SK-N-MC (cell line): ENCODE measurements at places on chromosomes 11 and 22.
A peak's percentile ranks its signal among the peaks of the same experiment; 100 is the strongest.

DNA sequence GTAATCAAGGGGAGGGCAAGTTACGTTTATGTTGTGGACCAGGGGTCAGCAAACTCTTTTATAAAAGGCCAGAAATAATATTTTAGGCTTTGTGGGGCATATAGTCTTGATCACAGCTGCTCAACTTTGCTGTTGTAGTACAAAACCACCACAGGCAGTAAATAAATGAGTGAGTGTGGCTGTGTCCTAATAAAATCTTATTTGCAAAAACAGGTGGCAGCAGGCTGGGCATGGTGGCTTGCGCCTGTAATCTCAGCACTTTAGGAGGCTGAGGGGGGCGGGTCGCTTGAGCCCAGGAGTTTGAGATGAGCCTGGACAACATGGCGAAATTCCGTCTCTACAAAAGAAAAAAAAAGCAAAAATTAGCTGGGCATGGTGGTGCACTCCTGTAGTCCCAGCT, 57.9 kb upstream of the NUP160 start:
- no peak for DNase-seq

DNA sequence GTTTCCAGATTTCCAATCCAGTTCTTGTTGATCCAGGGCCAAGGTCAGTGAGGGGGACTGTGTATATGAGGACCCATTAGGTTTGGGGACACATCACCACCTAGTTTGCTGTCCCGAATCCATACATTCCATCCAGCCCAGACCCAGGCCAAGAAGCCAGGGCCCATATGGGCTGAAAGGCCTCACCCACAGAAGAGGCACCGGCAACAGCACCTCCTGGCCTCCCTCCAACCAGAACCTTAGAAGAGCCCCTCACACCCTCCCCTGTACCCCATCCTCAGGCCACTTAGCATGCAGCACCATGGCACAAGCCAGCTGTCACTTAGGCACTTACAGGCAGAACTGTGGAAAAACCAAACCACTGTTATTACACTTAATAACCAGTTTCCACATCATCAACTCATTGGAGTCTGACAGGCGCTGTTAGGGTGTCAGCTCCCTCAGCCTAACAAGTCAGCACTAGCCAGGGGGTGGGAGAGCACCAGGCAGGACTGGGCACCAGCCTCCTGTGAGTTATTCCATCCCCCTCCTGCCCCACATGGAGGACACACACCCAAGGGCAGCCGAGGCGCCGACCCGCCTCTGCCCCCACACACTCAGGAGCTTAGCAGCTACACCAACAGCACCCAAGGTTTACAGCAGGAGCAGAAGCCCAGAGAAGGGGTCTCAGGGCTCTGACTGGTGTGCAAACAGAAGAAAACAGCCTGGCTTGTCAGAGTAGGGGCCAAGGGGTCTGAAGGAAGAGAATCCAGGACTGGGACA, 132.0 kb downstream of the BUD13 start:
- no peak for DNase-seq

DNA sequence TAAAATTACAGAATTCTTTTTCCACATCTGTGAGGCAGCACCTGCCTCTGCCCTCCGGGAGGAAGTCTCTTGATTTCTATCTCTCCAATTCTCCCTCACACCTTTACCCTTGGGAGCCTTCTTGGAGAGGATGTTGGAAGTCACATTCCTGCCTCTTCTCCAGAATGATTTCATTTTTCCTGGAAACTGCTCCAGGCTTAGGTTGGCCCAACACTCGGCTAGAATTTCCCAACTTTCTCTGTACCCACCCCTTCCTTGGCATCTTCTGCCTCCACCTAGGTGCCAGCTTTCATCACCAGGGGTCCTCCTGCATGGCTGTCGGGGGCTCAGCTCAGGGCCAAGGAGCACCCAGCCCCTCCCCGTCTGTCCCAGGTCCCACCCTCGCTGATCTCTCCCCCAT, 43.2 kb downstream of the SLCO2B1 start:
- DNase-seq: no peak

- no peak for DNase-seq
Observed at GRCh38 chr11:126135235-126136176, 72.8 kb upstream of the CDON start.

DNA sequence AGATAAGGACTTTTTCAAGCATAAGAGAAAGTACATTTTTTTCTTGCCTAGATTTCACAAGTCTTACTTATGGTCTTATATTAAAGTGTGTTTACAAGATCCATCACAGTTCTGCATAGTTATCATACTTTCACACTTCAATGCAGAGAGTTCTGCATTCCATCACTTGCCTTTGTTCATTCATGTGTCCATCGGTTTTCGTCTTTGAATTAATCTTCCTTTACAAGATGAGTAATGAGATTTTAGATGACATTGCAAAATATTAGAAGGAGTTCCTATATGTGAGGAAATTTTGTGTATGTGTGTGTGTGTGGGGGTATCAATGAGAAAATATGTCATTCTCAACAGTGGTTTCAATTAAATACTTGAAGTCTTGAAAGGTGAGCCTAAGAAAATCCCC, 98.1 kb upstream of the GUCY1A2 start:
- no peak for DNase-seq

DNA sequence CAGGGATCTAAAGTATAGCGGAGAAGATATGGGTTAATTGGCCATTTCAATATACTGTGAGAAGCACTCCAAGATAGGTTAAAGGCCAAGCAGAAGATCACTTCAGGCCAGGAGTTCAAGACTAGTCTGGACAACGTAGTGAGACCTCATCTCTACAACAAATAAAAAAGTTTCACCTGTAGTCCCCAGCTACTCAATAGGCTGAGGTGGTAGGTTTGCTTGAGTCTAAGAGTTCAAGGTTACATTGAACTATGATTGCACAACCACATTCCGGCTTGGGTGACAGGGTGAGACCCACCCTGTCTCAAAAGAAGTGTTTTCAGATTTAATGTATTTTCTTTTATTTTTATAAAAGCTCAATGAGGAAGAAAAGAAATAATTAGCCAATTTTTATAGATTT, 25.4 kb downstream of the PATL1 start:
- no peak for DNase-seq

DNA sequence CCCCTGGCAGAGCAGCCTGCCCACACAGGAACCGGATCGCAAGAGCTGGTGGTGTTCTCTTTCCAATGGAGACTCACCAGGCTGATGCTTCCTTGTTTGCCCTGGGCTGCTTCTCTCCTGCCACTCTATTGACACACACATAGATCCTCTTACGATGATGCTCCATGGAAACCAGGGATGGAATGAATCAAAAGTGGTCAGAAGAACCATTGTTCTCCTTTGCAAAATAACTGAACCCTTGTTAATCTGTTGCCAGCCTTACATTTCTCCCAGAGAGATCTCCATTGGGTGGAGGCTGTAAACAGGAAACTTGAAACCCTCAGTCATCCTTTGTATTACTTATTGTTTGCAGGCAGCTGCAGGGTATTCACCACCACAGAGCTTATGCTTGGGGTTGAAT, 24.6 kb upstream of the LDLRAD3 start:
- DNase-seq: no peak

- peak; percentile 57 for DNase-seq
Observed at GRCh38 chr11:106988151-106989077, 29.9 kb downstream of the GUCY1A2 start.

DNA sequence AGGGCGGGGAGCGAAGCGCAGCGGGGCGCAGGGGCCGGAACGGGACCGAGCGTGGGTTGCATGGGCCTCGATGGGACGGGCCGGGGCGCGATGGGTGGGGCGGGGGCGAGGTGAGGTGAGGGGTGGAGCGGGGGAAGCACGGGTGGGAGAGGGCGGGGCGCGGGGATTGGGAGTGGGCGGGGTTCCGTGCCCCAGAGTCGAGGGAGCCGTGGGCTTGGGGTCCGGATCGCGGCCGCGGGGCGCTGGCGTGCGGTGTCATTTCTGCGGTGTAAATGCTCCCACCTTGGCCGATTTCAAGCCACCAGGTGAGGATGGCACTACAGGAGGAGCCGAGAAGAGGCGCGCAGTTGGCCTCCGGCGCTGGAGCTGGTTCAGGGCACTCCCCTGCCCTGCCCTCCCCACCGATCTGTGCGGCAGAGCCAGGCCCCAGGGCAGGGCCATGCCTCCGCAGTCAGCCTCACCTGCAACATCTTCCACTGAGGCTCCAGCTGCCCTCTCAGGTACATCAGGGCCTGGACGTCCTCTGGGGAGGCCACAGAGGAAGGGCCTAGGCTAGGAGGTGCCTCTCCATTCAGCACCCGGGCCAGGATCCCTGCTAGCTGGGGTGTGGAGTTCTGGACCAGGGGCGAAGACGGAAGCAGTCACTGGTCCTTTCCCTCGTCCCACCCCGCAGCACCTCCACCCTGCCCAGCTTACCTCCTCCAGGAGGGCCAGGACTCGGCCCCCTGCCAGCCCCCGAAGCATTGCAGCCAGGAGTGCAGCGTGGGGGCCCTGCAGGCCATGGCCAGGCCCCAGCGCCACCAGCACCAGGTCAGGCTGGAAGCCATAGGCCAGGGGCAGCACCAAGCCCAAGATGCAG, 620 bp upstream of the TUBGCP6 start:
- no peak for DNase-seq

- DNase-seq: no peak
Observed at GRCh38 chr11:91981995-91982394, 242.6 kb upstream of the FAT3 start.

GRCh38 chr11:10728154-10728553, 22.9 kb upstream of the CTR9 start:
- no peak for DNase-seq

GRCh38 chr11:95586661-95587060, 202.9 kb downstream of the FAM76B start:
- DNase-seq: no peak

- no peak for DNase-seq
Observed at GRCh38 chr22:36343070-36343719, 44.6 kb downstream of the MYH9 start.

DNA sequence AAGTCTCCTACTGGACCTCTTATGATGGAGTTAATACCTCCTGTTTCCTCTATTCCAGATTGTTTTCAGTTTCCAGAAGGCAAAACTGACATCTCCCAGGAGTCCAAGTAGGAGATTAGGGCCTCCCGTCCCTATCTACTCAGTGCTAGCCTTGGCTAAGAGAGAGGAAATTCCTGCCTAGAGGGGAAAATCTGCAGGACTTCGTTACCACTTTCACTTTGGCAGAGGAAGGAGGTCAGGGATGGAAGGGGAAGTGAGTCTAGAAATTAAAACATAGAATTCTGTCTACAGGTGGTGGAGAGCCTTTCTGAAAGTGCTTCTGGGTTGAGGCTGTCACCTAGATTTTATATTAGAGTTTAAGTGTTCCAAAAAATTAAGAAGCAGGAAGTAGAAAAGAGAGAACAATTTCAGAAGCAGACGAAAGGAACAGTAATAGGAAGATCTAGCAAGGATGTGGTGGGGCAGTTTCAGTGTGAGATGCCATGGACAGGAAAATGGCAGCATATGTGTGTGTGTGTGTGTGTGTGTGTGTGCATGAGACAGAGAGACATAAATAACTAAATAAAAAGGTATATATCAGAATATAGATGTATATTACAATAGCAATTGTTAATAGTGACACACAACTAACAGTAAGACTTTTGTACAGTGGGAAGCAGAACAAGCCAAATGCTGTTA, 2.4 kb upstream of the TRIM68 start:
- DNase-seq: no peak

- DNase-seq: no peak
Observed at GRCh38 chr22:24209687-24210086, 28.4 kb downstream of the SUSD2 start.

- no peak for DNase-seq
Observed at GRCh38 chr11:12853652-12854296, 155.3 kb upstream of the RASSF10 start.

GRCh38 chr11:82631722-82632630, 101.7 kb downstream of the FAM181B start:
- DNase-seq: peak; percentile 66

DNA sequence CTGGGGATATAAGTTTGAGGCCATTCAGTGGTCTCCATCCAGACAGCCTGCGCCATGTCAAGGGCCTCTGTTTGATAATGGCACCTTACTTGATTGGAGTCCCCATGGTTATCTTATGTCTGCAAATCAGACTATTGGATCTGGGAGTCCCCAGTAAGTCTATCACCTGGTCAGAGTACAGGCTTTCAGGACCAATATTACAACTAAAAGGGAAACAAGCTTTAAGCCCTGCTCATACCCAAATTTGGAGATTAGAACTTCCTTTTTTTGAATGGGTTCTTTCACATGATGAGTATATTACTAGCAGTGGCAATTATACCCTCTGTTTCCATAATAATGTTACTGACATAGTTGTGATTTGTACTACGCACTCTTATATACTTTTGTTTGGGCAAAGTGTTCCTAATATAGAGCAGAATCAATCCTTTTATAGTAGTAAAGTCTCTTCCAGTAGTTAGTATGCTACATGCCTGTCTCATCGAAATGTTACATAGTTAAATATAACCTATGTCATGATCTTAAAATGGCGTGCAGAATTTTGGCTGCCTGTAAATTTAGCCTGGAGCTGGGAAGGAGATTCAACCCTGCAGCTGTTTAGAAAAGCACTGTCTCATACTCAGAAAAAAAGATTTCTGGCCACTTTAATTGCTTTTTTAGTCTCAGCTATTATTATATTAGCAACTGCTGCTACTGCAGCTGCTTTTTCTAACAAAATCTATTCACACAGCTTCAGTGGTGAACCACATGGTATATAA, 4.9 kb downstream of the MS4A15 start:
- DNase-seq: no peak

GRCh38 chr11:97746818-97747217, 1273.9 kb upstream of the CNTN5 start:
- DNase-seq: no peak

- DNase-seq: no peak
Observed at GRCh38 chr11:34870548-34871196, 45.5 kb downstream of the APIP start.
